H1 (cell line): ENCODE measurements at places on chromosomes 5 and 9.

- DNase-seq, result no peak
Measured at GRCh38 chr5:10676224-10676623, 84.8 kb downstream of the DAP start.

GRCh38 chr5:93611976-93612854 is 29.2 kb downstream of the NR2F1 start:
- peak; percentile 72 for DNase-seq

DNA sequence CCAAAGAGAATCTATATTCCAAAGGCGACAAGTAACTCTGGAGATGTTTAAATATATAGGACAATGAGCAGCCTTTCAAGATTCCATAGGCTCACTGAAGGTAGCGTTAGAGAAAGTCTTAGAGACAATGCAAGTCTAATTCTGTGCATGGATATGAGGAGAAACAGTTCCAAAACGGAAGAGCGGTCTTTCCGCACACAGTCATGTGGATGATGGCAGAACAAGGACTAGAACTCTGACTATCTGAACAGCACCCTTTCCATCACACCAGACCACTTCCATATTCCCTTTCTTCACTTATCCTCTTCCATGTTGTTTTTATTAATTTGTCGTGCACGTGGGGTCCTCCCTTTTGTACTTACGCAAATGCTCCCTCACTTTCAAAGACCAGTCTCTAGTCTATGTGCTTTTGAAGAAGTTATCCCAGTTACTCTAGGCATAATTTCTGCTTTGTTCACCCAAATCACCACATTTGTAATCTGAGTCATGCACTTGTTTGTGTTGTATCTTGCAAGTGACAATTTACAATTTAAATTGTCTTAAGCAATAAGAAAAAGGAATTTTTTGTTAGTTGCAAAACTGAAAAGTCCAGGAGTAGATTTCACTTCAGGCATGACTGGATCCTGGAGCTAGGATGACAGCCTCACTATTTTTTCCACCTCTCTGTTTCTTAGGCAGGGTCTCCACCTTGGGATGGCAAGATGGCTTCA is 116.0 kb upstream of the ADRA1B start:
- no peak for DNase-seq

- peak; percentile 77 for DNase-seq
Measured at GRCh38 chr9:88741335-88741734, 206.4 kb downstream of the NXNL2 start.

DNA sequence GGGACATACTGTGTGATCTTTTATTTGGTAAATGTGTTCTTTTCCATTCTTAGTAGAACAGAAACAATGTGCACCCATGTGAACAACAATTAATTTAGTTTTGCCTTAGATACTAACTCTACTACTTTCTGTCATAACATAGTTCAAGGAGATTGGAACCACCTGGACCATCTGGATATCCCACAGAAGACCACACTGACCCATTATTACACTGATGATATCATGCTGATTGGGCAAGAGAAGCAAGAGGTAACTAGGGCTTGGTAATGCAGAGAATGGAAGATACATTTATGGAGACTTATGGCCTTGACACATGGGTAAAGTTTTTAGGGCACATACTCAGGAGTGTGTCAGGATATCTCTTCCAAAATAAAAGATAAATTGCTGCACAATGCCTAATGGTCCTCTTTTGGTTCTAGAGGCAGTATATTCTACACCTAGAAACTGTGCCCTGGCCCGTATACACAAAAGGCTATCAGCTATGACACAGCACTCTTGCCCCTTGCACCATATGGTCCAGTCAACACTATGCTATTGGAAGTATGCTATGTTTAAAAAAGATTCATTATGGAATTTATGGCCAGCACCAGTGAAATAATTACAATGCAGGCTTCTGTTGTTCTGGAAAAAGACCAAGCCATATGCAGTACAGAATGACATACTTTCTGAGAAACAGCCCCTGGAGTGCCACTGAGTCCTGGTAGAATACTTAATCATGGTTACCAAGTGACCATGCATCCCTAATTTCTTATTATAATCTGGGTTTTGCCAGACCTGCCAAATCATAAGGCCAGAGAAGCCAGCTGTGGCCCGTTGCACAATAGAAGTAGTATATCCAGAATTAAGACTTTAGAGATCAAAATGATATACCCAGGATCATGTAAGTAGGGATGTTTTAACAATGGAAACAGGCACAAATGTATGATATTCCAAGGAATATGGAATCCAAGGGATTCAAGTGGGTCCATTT is 41.6 kb upstream of the MROH2B start:
- no peak for DNase-seq

- DNase-seq, result no peak
Measured at GRCh38 chr5:149381261-149381985, 2.3 kb upstream of the IL17B start.

GRCh38 chr9:80518441-80518840 is 946.7 kb downstream of the TLE4 start:
- DNase-seq, result no peak

GRCh38 chr9:38346811-38347210 is 45.7 kb upstream of the ALDH1B1 start:
- no peak for DNase-seq

DNA sequence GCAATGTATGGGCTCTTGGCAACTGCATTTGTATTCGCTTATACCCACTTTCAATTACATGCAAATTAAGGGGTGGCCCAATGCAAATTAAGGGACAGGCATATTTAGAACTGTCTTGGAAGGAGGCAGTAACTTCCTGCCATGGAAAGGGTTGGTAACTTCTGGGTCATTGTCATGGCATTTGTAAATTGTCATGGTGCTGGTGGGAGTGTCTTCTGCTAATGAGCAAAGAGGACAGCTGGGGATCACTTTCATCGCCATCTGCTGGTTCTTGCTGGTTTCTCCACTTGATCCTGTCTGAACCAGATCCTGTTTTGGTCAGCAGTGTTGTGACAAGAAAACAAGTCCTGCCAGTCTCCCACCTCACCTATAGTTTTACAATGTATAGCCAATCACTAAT is 23.3 kb upstream of the UGT3A2 start:
- peak; percentile 60 for DNase-seq

GRCh38 chr5:154898210-154898609 is 39.8 kb downstream of the CNOT8 start:
- no peak for DNase-seq

DNA sequence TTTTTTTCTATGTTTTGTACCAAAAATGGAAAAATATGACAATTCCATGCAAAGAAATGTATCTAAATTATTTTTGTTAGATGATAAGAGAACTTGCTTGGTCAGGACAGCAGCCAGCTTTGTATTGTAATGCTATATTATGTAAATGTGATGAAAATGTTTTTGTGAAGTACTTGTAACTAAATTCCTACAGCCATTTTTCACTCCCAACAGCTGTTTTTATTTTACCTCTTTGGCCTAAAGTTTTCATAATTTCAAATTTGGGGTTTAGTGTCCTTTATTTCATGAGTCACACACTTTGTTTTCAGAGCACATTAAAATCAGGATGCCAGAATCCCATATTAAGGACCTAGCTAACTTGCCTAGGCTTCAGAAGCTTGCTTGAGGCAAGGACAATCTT is 64.1 kb downstream of the WDR41 start:
- no peak for DNase-seq

DNA sequence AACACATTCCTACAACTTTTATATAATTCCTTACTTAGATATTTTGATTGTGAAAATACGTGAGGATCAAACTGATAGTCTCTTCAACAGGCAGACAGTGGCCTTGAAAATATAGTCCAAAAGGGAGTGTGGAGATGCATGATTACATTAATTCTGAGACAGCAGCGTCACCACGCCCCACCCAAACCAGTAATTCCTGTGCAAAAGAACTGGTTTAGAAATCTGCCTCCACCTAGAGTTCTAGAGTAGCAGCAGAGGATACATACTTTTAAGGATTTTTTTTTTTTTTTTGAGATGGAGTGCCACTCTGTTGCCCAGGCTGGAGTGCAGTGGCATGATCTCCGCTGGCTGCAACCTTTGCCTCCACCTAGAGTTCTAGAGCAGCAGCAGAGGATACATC is 1.6 kb upstream of the TUT7 start:
- DNase-seq, result no peak

DNA sequence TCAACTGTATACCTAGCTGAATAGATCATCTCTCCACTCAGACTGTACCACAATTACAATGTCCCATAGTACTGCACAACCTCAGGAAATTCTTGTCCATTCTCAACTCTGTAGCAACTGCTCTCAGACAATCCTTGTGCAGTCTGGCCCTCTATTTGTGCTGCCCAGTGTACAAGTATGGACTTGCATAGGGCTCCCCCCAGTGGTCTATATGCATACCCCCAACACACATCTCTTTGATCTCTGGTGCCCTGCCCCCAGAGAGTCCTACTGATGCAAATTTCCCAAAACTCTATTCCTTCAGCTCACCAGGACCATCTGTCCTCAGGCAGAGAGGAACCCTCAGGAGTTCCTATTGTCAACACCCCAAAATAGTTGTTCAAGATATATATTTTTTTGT is 205.3 kb downstream of the SLCO4C1 start:
- DNase-seq, result no peak

GRCh38 chr9:18601026-18601425 is 127.1 kb downstream of the ADAMTSL1 start:
- DNase-seq, result no peak

DNA sequence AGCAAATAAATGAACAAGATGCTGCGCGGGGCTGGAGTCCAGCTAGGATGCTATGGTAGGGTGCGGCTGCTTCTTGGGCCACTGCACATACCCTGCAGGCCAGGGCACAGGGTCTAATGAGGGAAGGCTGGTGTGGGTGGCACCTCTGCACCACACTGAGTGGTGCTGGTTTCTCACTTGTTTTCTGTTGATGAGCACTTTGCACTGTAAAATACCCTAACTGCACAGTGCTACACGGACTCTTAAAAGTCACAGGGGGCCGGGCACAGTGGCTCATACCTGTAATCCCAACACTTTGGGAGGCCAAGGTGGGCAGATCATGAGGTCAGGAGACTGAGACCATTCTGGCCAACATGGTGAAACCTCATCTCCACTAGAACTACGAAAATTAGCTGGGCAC is 52.7 kb upstream of the DMRT1 start:
- DNase-seq, result no peak

GRCh38 chr5:59171131-59171530 is 588.3 kb downstream of the RAB3C start:
- DNase-seq, result no peak

- no peak for DNase-seq
Measured at GRCh38 chr5:154086641-154087040, 47.9 kb downstream of the MFAP3 start.

GRCh38 chr5:168239325-168239724 is 52.1 kb upstream of the WWC1 start:
- no peak for DNase-seq

GRCh38 chr9:73050065-73050816 is 97.4 kb upstream of the ALDH1A1 start:
- DNase-seq, result no peak

DNA sequence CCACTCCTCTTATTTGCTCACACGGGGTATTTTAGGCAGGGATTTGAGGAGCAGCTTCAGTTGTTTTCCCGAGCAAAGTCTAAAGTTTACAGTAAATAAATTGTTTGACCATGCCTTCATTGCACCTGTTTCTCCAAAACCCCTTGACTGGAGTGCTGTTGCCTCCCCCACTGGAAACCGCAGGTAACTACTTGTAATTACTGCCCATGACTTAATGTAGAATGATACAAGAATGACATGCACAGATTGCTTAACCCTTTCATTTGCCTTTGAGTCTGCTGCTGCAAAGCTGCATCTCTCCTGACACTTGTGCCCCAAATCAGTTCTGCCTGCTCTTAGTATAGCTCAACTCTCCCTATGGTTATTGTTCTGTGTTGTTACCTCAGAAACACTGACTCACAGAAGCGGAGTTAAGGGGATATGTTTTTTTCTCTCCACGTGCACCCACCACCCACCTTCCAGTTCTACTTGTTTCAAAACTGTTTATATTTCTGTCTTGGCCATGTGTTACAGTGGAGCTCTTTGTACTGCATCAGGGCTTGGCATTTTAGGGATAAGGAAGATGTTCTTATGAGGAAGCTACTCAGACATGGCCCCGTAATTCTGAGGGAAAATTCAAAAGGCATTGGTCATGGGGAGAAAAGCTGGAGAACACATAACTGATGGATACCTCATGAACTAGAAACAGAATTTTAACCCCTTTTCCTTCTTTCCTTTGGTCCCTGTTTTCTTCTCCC is 2.3 kb downstream of the ADRB2 start:
- DNase-seq, result no peak

- no peak for DNase-seq
Measured at GRCh38 chr9:112076814-112077213, 98.3 kb downstream of the SUSD1 start.

- no peak for DNase-seq
Measured at GRCh38 chr9:134139081-134139480, 3.2 kb downstream of the WDR5 start.

GRCh38 chr9:7816021-7816420 is 16.4 kb upstream of the DMAC1 start:
- DNase-seq, result no peak

- DNase-seq, result no peak
Measured at GRCh38 chr9:708551-709432, 132.7 kb upstream of the DMRT1 start.

DNA sequence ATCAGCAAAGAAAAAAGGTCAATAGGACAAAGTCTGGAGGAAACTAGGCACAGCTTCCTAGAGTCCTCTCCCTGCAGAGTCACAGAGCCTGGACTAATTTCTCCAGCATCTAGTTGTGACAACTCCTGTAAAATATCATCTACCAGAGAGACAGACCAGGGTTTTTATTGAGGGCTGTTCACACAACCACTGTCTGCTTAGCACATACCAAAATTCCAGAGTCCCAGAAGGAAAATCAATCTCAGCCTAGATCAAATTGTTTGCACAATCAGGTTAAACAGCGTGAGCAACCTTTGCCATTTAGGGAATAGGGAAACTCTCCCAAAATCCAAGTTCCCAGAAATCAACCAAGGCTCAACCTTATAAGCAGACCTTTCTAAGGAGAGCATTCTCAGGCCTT is 190.3 kb downstream of the SYK start:
- no peak for DNase-seq

DNA sequence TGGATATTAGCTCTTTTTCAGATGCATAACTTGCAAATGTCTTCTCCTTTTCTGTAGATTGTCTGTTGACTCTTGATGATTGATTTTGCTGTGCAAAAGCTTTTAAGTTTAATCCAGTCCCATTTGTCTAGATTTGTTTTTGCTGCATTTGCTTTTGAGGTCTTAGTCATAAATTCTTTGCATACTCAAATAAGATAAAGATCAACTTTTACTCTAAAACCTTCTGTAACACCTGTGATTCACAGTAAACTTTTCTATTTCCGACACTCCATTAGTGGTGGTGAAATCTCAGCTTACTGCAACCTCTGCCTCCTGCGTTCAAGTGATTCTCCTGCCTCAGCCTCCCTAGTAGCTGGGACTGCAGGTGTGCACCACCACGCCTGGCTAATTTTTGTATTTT is 239.0 kb upstream of the ST8SIA4 start:
- DNase-seq, result no peak
